ENCODE measurements at places on chromosomes 3 and 15.
A peak's percentile ranks its signal among the peaks of the same experiment; 100 is the strongest.

DNA sequence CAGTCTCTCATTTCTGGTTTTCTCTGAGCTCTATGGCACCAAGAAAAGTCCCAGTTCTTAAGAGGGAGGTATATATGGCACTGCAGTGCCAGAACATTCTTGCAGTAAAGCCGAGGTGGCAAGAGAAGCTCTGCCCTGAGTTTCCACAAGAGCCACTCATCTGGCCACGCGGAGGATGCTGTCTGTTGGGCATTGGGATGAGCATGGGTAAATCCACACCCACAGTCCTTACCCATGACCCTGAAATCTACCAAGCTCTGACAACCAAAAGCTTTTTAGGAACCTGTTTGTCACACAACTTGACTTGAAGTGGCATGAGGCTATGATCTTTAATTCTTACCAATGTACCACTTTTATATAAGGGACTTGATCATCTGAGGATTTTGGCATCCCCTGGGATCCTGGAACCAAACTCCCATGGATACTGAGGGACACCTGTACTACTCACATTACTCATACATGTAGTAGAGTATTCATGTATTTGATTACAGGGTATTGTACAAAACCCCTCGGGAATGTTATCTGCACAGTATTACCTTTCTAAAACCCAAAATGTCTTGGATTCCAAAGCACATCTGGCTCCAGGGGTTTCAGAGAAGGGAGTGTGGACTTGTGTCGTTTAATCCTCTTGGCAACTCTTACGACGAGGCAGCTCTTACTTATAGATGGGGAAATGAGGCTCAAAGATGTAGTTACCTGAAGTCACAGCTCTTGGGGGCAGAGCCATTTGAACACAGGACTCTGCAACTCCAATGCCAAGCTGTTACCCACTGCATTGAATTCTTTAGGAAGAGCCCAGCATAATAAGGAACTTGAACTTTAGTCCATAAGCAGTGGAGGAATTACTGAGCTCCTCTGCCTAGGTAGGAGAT is 8.8 kb downstream of the RPL32 start:
- no peak for DNase-seq

DNA sequence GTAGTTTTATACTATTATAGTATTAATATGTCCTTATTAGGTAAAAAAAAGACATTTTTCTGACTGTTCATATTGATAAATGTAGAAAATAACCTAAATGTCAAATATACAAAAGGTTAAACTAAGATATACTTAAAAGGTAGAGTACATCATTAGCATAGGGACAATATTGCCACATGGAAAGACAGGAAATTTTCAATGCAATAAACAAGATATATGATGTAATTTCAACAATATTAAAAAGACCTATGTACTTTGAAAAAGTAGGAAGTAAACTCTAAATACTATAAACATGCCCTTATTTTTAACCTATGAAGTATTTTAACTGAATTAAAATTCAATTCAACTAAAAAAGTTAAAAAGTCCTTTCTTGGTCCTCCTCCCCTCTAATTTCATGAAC is 1.9 kb downstream of the SPG11 start:
- DNase-seq = no peak

DNA sequence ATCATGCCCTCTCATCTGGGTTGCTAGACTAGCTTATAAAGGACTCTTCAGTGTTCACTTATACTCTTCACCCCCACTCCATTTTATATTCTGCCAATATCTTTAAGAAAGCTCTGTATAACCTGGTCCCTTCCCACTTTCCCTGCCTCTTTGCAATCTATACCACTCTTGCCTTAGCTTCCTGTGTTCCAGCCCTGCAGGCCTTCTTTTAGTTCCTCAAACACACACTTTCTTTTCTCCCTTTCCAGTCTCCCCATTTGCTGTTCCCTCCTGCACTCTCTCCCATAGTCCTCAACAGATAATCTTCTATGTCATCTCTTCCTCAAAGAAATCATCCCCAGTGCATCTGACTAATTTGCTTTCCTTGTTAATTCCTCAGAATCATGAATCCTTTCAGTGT is 28.7 kb downstream of the SENP8 start:
- no peak for DNase-seq

DNA sequence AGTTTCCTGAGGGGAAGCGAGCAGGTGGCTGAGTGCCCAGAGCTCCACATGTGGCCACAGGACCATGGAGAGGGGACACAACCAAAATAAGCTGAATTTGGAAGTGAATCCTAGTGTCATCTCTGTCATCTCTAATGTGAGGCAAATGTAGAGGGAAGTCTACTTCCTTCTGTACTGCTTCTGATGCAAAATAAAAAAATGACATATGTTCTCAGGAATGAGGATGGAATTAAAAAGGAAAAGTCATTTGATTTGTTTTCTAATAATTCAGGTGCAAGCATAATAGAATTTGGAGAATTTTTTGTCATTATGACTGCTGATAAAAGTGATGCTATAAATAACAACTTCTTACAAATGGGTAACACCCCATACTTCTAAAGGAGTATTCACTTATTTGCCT is 59.5 kb upstream of the POU1F1 start:
- no peak for DNase-seq

- DNase-seq = no peak
Observed at GRCh38 chr15:45105586-45105985, 8.4 kb downstream of the DUOX2 start.

DNA sequence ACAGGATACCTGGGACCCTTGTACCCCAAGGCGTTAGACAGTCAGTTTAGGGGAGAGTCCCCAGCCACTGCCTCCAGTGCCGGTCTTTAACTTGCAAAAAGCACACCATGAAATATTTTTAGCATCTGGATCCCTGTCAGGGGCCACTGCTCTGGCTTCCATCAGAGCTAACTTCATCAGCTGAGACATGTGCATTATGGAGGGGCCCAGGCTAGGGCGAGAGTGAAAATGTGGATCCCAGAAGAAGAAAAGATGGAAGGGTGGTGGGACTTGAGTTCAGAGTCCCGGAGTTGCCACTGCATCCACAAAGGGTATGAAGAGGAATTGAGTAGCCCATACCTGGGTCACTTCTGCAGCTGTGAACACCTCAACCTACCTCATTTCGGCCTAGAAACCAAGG is 23.5 kb upstream of the SPATA12 start:
- DNase-seq = no peak

GRCh38 chr15:95448531-95449229 is 881.8 kb upstream of the NR2F2 start:
- no peak for DNase-seq

DNA sequence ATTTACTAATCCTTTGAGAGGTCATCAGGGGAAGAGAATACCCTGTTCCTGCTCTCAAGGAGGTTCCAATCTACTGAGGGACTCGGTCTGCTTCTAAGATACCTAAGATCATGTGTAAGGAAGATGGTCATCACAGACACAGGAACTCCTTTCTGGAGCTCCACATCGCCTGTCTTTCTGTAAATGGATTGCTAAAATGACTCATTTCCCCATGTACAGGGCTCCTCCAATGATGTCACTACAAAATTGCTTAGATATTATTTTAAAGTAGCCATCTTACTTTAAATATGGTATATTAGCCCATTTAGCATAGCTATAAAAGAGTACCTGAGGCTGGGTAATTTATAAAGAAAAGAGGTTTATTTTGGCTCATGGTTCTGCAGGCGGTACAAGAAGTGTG is 206.1 kb upstream of the PROK2 start:
- no peak for DNase-seq

DNA sequence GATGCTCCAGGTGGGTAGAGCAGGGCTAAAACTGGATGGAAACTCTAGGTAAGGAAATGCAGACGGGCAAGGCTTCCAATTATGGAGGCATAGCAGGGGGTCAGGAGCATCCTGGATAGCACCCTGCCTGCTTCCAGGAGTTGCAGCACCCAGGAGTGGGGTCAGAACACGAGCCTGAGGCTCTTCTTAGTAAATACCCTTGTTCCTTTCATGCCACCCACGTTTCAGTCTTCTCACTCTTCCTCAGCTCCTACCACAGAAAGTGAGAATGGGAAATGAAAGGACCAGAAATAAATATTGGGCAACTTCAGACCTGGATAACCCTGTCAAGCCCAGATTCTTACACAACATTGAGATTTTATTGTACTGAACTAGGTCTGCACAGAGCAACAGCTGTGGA is 16.4 kb downstream of the CCR1 start:
- no peak for DNase-seq

DNA sequence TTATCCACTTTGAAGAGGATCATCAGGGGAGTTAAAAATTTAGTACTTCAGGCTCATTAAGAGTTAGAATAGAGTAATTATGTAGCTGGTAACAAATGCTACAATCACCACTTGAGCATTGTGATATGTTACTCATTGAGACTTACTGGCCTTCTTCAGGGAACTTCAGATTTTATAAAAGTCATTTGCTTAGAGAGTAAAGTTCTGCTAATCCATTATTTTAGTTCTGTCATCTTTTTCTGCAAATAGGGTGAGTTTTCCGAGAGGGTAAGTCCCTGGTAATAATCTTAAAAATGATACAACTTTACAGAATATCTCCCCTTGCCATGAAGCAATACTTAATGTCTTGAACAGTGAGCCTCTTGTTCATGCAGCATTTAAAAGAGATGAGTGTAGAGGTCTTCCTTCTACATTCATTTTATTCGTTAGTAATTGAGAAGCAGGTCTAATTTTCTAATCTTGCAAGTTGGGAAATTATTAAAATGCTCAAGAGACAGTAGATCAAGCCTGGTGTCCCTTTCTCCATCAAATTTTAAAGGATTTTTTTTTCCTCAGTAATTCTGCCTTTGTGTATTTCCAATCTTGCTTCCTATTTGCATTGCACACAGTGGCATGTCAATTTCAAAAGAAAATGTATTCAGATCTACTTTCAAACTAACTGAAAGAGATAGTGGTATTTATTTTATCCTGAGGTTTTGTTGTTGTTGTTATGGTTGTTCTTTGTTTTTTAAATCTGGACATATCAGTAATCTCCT is 52.6 kb downstream of the MBNL1 start:
- DNase-seq = no peak

DNA sequence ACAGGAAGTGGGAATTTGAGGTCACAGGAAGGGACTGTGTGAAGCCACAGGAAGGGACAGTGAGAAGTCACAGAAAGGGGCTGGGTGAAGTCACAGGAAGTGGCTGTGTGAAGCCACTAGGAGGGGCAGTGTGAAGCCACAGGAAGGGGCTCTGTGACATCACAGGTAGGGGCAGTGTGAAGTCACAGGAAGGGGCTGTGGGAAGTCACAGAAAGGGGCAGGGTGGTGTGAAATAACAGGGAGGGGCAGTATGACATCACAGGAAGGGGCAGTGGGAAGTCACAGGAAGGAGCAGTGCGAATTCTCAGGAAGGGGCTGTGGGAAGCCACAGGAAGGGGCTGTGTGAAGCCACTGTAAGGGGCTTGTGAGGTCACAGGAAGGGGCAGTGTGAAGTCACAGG is 35.8 kb downstream of the GASK1A start:
- no peak for DNase-seq

- no peak for DNase-seq
Observed at GRCh38 chr15:98735895-98736617, 87.7 kb downstream of the IGF1R start.

DNA sequence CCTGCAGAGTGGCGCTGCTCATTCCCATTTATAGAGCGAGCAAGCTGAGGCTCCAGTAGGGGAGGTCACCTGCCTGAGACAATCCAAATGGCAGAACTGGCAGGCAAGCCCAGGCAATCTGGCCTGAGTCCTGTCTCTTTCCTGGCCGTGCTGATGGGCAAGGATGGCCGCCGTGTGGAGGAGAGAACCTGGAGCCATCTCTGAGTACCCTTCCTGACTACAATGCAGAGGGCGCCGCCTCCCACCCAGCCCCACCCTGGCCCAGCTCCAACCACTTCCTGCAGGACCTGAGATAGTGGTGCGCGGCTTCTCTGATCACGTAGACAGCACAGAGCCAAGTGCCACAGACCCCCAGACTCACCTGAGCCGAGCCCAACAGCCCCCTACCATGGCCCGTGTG is 7.0 kb downstream of the TLR9 start:
- peak; percentile 27 for DNase-seq

DNA sequence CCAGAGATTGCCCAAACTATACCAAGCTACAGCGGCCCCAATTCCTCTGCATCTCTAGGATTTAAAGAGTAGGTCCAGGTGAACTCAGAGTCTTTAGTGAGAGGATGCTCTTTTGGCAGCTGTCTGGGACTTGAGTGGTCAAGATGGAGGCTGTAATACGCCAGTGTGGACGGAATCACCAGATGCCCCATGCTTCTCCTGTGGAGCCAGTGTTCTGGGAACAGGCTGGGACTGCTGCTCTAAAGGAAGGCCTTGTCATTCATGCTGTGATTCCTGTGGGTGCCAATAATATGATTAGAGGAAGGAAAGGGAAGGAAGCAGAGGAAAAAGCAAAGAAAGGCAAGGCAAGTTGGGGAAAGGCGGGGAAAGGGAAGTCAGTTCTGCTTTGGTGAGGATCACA is 17.4 kb upstream of the NOX5 start:
- no peak for DNase-seq

GRCh38 chr15:37058316-37058985 is 41.9 kb downstream of the MEIS2 start:
- no peak for DNase-seq

- no peak for DNase-seq
Observed at GRCh38 chr3:149494022-149494758, 19.7 kb downstream of the TM4SF4 start.

GRCh38 chr15:85026304-85027032 is 44.8 kb downstream of the PDE8A start:
- DNase-seq = no peak

DNA sequence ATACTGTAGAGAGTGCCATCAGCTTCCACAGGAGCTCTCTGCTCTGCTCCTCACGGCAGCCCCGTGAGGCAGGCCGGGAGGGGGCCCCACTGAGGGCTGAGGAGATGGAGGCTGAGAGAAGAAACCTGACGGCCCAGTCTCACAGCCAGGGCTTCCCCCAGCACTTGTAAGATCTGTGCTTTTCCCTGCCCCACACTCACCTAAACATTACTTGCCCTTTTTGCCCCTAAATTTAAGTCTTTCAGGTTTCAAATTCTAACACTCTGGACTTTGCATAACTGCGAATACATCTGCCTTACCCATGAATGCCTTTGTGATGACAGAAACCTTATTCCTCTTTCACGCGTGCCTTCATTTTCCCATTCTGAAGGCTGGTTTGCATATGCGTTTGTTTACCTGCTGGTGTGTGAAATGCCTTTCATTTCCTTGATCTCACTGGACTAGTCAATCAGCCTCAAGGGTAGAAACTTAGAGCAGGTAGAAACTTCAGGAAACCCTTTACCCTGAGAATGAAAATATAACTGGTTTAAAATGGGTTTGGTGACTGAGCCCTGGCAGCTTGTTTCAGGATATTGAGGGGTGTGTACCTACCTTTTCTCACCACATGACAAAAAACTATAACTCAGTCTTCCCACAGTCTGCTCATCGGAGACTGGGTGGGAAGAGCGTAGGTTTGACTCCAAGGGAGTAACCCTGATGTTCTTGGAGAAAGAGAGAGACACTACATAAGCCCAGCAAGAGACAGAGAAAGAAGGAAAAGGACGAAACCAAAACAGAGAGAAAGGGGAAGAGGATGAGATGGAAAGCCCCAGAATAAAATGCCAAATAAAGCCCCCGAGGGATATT is 20.1 kb downstream of the SLC12A8 start:
- no peak for DNase-seq

- peak; percentile 35 for DNase-seq
Observed at GRCh38 chr15:101127506-101128076, 124.3 kb downstream of the CHSY1 start.

- no peak for DNase-seq
Observed at GRCh38 chr3:72520690-72521308, 327.4 kb downstream of the SHQ1 start.

- no peak for DNase-seq
Observed at GRCh38 chr3:197175503-197175902, 122.9 kb downstream of the DLG1 start.

Data from activated T-cell treated with anti-CD3 and anti-CD28 coated beads, Interleukin-2, amount 50 U/mL, for 1 hour (primary cell).